ENCODE measurements at places on chromosomes 2 and 18. TPM values are rescaled to one million over a fixed set of nuclear protein-coding genes. Genes with fewer than 3 reads are reported as not detected.

GRCh38 chr2:110173523-110173922, 31.3 kb downstream of the NPHP1 start:
- DNase-seq, result peak; percentile 96

DNA sequence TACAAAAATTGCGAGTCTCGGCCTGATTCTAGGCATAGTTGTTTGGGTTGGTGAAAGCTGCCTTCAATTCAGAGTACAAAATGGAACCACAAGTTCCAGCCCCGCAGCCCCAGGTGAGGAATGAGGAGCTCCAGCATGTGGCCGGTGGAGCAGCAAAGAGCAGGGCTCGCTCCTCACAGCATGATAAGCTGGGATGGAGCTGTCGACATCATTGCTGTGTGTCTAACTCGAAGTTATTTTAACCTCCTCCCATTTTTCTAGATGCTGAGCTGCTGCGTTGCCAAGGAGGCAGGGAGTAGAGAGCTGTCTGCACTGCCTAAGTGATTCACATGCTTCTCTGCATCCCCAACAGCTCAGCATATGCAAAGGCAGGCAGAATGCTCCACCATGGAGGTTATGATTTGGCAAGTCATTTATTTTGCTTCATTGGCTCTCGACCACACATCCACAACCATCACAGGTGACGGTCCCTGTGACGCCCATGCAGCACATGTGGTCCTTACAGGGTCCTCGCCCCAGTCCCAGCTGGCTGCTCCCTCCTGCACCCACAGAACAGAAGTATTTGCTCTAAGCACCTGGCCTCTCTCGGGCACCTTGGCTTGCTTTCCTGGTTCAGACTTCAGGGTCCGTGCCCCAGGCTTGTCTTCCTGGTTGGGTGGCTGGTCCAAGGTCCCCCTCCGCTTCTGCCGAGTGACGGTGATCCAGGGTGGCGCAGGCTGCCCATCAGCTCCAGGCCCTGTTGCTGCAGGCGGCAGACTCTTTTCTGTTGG, 66.0 kb upstream of the MGAT4A start:
- no peak for DNase-seq

DNA sequence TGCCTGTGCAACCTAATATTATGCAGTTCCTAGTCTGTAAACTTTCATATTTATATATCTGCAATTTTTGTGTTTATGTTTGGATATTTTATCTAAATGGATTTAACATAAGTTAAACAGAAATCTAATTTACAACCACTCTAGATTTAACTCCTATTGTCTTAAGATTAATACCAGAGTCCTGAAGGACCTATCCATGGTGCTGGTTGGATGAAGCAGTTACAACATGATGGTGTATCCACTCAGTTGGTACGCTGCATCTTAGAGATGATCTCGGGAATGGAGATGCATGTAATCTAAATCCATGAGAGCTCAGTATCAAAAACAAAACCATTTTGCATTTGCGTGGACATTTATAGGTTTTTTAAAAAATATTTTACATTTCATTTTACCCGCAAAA, 745.9 kb upstream of the SLC8A1 start:
- no peak for DNase-seq

- DNase-seq, result no peak
Measured at GRCh38 chr2:100679211-100679610, 116.4 kb downstream of the PDCL3 start.

DNA sequence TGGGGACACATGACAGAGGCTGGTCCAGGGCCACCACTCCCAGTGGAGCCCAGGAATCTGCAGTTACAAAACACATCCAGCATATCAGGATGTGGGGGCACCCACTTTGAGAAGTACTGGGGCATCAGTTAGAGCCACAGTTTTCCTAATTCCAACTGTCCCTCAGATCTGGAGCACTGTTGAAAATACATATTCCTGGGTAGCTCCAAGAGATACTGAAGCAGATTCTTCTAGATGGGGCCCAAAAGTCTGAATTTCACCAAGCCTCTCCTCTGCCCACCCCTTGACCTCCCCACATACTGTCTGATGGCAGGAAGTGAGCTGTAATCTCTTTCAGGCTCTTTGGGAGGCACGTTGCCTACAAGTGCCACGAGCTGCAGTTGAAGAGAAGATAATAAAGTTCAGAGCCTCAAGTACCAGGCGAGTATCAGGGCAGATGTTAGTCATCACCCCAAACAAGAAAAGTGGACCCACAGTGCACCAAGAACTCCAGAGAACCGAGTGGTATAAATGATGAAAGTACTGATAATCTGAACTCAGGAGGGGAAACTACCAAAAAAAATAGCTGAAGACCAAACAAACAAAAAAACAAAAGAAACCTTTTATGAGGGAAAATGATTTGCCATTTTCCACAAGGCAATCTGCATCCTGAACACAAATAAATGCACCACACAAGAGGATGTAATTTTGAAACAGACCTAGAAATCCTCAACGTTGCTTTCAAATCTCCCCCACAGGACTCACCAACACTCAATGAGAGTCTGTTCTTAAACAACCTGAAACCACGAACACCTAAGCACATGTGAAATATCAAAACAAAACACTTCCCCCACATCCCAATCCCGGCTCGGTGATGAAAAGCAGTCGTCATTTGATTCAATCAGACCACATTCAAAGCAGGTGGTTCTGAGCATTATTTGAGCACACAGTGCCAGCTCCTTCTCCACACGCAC, 98.7 kb downstream of the TCF4 start:
- no peak for DNase-seq

DNA sequence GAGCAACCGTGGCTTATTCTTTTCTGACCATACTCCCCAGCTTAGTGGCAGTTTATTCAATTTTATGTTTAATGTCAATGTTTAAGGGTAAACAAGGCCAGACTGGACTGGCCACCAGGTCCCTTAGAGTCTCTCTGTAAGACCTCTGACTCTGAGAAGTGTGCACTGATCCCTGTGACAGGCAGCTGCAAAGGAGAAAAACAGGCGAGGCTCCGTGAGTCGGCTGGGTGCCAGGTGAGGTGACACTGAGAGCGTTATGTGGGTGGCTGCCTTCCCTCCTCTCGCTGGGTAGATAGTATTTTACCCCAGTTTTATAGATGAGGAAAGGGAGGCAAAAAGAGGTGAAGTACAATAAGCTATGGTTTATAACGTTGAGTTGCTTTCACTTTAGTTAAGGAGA, 139.4 kb upstream of the HDAC4 start:
- no peak for DNase-seq

DNA sequence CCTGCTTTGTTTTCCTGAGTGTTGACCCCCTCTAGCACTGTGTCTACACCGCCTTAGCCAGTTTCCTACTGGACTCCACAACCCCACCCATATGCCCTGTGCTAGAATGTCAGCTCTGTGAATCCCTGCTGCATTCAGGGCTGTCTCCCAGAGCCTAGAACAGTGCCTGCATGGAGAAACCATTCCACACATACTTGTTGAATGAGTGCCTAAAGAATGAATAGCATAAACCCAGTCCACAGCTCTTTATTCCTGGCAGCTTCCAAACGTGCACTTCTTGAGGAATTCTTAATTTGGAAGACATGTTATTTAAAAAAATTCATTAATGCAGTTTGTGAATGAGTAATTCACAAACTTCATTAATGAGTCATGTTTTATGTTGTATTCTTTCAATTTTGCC, 6.5 kb upstream of the NAPG start:
- DNase-seq, result no peak

GRCh38 chr2:190378880-190379237, 29.3 kb upstream of the MFSD6 start:
- DNase-seq, result no peak

Gene DNAJC5G
- not detected for total RNA-seq

Gene HOXD9
- total RNA-seq, result not detected

Gene FBLN7
- total RNA-seq, result under 0.01 TPM

All from bronchial epithelial cell (primary cell).